Thoracic aorta endothelial cell (primary cell): ENCODE measurements at places on chromosomes 12 and 14. TPM values are rescaled to one million over a fixed set of nuclear protein-coding genes. Genes with fewer than 3 reads are reported as not detected.

Gene TEX22
- 0.14 and 0.27 TPM in 2 replicates for total RNA-seq

Gene C12orf42
- not detected in 2 replicates for total RNA-seq

Gene GAS2L3
- total RNA-seq, result 58.5 and 74.2 TPM in 2 replicates

Gene GPRC5D
- not detected in 2 replicates for total RNA-seq

Gene DCN
- 8.0 and 14.2 TPM in 2 replicates for total RNA-seq

Gene MGST1
- 41.6 and 137 TPM in 2 replicates for total RNA-seq

Gene SCN8A
- 21.8 and 37.7 TPM in 2 replicates for total RNA-seq

Gene TTC9
- 0.13 and 0.22 TPM in 2 replicates for total RNA-seq

Gene C14orf180
- not detected in 2 replicates for total RNA-seq

Gene CCDC59
- total RNA-seq, result 64.1 and 68.9 TPM in 2 replicates

Gene JPH4
- not detected in 2 replicates for total RNA-seq
